ENCODE measurements at places on chromosomes 4 and X.

- no peak for DNase-seq
These were observed 29.5 kb downstream of the TMPRSS11A start for GRCh38 chr4:67933755-67934154.

- DNase-seq: no peak
These were observed 4.8 kb upstream of the DUSP9 start for GRCh38 chrX:153642051-153642654.

GRCh38 chrX:84724576-84724975, 222.3 kb upstream of the HDX start:
- DNase-seq: no peak

DNA sequence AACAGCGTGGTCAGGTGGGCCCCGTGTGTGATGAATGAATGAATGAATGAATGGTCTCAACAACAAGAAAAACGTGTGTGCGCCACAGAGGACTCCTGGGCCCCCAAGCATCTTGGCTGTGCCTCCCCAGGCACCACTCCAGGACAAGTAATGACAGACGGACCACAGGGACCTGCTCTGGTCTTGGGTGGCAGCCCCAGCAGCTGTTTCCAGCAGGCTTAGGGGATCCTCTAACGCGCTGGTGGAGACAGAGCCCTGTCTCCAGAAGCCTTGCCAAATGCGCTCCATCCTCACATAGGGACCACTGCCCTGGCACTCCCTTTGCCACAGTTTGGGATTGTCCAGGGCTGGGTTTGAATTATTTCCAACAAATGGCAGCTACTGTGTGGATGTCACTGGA, 39.1 kb downstream of the PSAPL1 start:
- no peak for DNase-seq

- DNase-seq: no peak
These were observed 347 bp downstream of the AMTN start for GRCh38 chr4:70518716-70519115.

DNA sequence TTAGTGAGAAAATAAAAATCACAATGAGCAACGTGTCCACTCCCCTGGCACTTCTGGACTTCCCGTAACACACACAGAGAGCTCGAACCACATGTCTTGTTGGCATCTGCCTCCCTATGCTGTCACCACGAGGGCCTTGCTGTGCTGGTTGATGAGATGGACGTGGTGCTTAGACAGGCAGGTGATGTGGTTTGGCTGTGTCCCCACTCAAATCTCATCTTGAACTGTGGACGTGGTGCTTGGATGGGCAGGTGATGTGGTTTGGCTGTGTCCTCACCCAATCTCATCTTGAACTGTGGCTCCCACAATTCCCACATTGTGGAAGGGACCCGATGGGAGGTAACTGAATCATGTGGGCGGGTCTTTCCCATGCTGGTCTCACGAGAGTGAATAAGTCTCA, 40.0 kb downstream of the FGFRL1 start:
- DNase-seq: no peak

Measured in activated effector memory CD4-positive, alpha-beta T cell treated with Interleukin-2 at 50 U/mL for 16 hours (primary cell).